ENCODE measurements at places on chromosomes 2 and 18.

DNA sequence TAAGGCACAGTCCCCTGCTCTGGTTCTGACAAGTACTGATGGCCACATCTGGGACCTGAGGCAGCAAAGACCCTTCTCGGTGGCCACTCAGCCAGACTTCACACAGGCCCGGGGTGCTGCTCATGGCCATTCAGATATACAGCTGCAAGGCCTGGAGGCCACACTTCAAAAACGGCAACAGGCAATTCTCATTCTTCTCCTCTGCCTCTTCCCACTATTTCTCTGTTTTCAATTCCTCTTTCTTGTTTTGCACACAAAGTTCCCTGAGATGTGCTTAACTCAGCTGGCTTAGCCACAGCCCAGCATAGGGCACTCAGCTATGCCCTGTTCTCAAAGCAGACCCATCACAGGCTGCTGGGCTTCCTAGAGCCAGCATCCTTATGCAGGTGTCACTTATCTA lies 29.9 kb downstream of the PTPN18 start:
- DNase-seq, result no peak

DNA sequence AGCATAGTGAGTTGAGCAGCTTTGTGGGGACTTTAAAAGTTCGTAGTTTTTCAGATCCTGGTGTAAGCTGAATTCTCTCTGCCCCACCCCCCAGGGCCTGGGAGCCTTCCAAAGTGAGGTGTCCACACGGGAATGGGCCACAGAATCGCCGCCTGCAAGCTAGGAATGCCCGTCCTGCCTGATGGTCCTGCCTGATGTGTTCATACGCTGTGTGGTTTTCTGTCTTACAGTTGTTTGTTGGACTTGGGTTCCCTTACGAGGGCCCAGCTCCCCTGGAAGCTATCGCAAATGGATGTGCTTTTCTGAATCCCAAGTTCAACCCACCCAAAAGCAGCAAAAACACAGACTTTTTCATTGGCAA lies 158.7 kb downstream of the MGAT5 start:
- DNase-seq, result no peak

DNA sequence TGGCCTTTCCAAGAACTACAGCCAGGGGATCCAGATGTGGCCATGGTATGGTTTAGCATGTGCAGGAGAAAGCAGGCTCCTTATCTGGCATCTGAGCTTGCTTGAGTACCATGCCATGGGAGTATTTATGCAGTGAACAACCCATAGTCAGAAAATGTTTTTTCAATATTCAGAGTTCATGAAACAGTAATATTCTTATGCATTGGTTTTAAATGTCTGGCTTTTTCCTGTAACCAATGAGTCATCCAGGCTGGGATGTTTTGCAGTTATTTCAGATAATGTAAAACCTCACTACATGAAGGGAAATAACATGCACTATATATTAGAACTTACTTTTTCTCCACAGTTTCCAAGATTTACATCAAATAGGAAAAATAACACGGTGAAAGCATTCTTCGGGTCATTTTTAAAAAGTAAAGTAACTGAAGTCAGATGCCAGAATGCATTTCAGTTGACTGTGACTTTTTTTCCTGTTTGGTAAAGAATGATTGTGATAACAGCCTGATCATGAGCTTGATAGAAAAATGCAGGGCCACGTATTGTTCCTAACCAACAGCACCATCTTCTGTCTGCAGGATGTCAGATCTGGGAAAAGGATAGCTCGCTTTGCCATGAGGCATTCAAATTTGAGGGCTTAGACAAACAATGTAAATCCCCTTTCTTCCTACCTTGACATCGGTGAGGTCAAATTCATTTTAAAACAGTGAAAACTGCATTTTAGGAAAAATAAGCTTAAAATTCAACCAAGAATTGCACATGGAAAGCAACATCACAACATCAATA lies 152.8 kb downstream of the DSC3 start:
- no peak for DNase-seq

- peak; percentile 84 for DNase-seq
Measured at GRCh38 chr18:13136904-13137669, 81.5 kb upstream of the LDLRAD4 start.

- DNase-seq, result no peak
Measured at GRCh38 chr2:180196419-180196977, 189.4 kb upstream of the CWC22 start.

All from thymus (tissue), 14 donors.